NCI-H1436 treated with DMSO at 0.1 percent for 48 hours (cell line): ENCODE measurements at places on chromosomes 12 and 14.

DNA sequence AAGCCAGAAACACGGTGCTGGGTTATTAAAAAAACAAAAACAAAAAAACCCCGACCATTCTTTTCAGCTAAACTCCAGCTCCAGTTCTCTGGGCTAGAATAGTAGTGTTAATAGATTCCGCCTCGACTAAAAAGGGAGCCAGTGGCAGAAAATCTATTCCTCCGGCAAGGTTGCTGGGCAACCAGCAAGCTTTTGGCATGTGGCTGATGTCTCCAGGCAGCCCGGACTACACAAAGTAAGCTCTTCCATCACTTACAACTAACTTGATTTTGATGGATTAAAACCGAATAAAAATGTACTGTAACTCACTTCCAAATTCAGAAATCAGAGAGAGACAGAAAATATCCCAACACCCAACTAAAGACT is 126.4 kb upstream of the FOXN3 start:
- no peak for DNase-seq

DNA sequence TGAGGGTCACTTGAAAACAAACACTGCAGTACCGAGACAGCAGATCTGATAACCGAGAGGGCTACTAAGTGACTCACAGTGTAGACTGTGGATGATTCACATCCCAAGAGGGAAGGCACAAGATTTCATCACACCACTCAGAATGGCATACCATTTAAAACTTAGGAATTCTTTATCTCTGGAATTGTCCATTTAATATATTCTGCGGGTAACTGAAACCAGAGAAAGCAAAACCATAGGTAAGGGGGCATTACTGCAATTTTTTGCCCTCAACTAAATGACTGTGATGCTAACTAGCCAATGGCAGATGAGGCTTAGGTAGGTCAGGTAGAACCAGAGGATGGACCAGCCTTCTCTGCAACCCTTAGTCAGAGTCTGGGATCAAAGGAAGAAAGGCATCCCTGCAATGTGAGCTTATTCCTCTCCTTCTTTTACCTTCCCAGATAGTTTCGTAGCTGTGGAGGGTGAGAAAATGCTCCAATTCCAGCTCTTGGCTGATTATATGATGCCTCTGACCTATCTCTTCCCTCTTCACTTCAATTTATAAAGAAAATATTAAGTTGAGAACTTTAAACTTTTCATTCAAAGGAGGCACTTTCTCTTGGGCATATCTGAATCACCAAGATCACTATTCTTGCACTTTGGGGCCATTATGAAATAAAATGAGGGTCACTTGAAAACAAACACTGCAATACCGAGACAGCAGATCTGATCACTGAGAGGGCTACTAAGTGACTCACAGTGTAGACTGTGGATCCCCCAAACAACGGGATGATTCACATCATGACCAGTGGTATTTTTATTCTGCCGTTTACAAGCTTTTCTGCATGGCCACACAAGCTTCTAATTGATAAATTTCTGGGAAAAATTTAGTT is 6.8 kb downstream of the ART4 start:
- no peak for DNase-seq

- DNase-seq = no peak
Observed at GRCh38 chr12:62684570-62685295, 218.1 kb downstream of the MON2 start.

- no peak for DNase-seq
Observed at GRCh38 chr12:101909646-101910045, 32.3 kb downstream of the DRAM1 start.

DNA sequence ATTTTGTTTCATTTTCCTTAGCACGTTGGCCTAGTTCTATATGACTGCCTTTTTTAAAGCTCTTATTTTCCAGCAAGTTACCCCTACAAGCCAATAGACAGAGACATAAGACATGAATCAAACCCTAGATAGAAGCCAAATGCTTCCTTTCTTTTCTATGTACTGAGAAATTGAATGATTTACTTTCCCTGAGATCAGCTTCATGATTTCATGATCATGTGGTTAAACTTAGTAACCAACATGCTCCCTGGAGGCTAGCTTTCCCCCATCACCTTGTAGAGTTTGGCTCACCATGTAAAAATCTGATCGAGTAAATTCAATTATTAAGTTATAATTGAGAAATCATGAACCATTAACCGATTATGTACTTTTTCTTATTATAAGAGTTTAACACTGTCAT is 148.1 kb upstream of the LRIG3 start:
- no peak for DNase-seq

GRCh38 chr14:50740856-50741255 is 72.8 kb upstream of the SAV1 start:
- peak; percentile 25 for DNase-seq

- DNase-seq = no peak
Observed at GRCh38 chr12:21350975-21351374, 16.3 kb upstream of the SLCO1A2 start.

GRCh38 chr14:38053666-38054065 is 154.0 kb upstream of the SSTR1 start:
- DNase-seq = no peak

- DNase-seq = no peak
Observed at GRCh38 chr14:42629553-42629952, 1022.9 kb downstream of the LRFN5 start.

DNA sequence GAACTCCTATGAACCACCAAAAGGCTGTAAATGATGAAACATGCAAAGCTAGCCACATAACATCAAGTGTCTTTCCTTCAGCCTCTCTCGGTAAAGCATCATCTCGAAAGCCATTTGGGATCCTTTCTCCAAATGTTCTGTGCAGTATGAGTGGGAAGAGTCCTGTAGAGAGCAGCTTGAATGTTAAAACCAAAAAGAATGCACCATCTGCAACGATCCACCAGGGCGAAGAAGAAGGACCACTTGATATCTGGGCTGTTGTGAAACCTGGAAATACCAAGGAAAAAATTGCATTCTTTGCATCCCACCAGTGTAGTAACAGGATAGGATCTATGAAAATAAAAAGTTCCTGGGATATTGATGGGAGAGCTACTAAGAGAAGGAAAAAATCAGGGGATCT is 61.2 kb downstream of the ATG14 start:
- DNase-seq = no peak

DNA sequence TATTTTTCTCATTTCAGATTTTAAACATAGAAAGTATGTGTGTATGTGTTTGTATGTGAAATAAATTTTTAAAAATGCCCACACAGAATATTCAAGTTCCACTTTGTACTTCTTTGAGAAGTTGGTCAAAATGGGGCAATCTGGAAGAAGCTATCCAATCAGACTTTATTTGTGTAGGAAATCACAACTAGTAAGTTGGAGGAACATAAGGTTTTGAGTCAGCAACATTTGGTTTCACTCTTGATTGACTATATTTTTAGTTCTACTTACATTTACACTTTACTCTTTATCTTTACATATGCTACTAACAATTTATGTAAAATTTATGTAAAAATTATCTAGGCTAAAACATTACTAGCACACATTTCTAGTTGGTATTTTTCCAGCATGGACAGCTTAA is 128.1 kb downstream of the ATXN7L3B start:
- no peak for DNase-seq

GRCh38 chr14:73235531-73236155 is 1.7 kb upstream of the PAPLN start:
- DNase-seq = no peak

DNA sequence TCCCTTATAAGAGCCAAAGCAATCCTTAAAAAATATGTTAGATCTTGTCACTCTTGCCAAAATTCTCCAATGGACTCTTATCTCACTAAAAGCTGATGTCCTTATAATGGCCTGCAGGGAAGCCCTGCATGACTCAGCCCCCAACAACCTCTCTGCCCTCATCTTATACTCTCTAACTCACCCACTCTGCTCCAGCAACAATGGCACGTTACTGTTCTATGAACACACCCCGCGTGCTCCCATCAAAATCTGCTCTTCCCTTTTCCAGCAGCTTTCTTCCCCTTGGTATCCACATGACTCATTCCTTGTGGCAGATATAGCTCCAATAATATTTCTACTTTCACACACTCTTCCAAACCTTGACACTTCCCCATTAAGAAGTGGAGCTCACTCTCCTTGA is 108.1 kb downstream of the DENND5B start:
- no peak for DNase-seq

DNA sequence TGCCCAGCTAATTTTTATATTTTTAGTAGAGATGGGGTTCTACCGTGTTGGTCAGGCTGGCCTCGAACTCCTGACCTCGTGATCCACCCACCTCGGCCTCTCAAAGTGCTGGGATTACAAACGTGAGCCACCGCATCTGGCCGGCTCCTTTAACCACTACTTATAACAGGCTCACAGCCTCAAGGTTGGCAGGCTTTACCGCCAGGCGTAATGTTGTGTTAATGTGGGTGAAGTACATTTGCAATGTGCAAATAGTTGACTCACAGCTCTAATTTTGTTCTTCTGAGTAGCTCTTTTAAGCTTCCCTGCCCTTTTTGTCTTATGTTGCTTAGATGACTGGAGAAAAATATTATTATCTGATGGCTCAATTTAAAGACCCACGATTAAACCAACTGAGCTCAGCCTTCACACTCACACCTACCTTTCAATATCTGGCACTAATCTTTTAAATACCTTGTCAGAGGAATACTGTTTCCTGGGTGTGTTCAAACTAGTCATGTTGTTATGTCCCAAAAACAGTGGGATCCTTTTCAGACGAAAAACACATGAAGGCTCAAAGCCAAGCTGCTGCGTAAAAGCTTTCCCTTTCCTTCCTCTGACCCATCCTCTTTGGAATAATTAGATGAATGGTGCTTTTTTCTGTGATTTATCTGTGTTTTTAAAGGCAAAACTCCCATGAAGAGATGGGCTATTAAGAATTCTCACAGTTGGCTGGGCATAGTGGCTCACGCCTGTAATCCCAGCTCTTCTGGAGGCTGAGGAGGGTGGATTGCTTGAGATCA is 57.2 kb upstream of the USP44 start:
- DNase-seq = peak; percentile 20

- DNase-seq = no peak
Observed at GRCh38 chr12:129607301-129607700, 296.5 kb downstream of the TMEM132D start.

GRCh38 chr12:100699209-100699608 is 95.4 kb upstream of the ANO4 start:
- no peak for DNase-seq

DNA sequence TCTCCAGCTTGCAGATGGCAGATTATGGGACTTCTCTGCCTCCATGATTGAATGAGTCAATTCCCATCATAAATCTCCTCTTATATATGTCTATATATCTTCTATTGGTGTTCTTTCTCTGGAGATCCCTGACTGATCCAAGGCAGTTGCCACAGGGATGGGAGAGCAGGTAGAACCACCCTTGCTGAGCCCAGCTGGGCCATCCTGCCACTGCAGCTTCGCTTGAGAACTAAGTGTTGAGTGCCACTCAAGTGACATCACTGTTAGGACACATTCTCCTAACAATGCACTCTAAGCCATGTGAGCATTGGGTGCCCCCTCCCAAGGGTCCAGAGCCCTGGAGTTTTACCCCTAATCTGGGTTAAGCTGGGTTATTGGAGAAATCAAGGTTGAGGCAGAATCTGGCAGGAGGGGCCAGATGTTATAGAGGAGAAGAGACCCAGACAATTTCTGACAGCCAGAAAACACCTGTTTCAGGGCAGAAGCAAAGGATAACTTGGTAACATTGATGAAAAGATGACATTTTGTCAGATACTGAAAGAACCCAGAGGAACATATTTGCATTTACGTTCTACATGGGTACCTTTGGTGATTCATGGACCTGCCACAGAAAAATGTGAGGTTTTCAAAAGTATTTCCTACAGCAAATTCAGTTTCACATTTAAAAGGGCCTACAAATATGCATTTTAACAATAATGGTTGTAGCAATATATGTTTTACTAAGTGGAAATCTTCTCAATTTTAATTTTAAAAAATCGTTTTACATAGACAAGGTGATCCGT is 57.2 kb upstream of the MAX start:
- no peak for DNase-seq

- DNase-seq = no peak
Observed at GRCh38 chr12:123726962-123727361, 14.8 kb downstream of the ATP6V0A2 start.

- peak; percentile 38 for DNase-seq
Observed at GRCh38 chr14:95463171-95463901, 53.1 kb downstream of the SYNE3 start.
